ENCODE measurements at places on chromosomes 3 and 15. TPM values are rescaled to one million over a fixed set of nuclear protein-coding genes. Genes with fewer than 3 reads are reported as not detected.

The CILP gene
- 0.18 TPM for total RNA-seq

The IL1RAP gene
- total RNA-seq, result 4.7 TPM

The MNS1 gene
- total RNA-seq, result 0.62 TPM

The STRA6 gene
- total RNA-seq, result not detected

The GABRB3 gene
- total RNA-seq, result not detected

The ASB14 gene
- total RNA-seq, result not detected

The CX3CR1 gene
- total RNA-seq, result 0.38 TPM

The GPX1 gene
- total RNA-seq, result 90.0 TPM

The ST8SIA2 gene
- not detected for total RNA-seq

The SCG5 gene
- total RNA-seq, result 0.27 TPM

The TIPIN gene
- total RNA-seq, result 10.8 TPM

The KLHL40 gene
- total RNA-seq, result not detected

The SPATA12 gene
- total RNA-seq, result not detected

Data from activated B cell treated with CpG ODN at 0.5 μM for 24 hours (primary cell).